ENCODE measurements at places on chromosomes 16 and 17.

- no peak for DNase-seq
Measured at GRCh38 chr16:5025171-5025632, 8.5 kb downstream of the NAGPA start.

- no peak for DNase-seq
Measured at GRCh38 chr17:28407974-28408306, 1.9 kb upstream of the SLC46A1 start.

DNA sequence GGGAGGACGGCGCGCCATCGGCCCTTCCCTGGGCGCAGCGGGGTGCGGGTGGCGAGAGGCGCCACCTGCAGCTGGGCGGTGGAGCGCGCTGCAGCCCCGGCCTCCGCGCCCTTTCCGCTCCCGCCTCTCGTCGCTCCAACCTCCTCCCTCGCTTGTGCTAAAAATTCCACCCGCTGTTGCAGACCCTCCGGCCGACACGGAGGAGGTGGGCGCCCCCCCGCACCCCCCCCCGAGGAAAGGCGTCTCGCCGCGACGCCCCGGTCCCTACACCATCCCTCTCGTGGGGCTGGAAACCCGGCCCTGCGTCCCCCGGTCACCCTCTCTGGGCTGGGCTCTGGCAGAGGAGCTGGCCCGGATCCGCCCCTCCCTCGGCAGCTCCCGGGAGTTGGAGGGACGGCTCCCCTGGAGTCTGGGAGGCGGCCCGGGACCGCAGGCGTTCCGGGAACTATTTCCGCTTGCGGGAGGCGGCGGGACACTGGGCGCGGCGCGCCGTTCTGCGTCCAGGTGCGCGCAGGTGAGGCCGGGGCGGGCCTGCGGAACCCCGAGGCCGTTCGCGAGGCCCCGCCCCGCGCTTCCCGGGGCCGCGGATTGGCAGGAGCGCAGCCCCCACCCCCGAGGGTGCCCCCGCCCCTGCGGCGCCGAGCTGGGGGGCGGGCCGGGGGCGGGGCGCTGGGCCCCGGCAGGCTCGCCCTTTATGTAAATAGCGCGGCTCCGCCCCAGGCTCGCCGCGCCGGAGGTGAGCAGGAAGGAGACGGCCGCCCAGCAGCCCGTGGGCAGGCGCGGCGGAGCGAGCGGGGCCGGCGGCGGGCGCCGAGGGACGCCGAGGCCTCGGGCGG, at the start of gene LLGL2:
TSS of gene LLGL2 (plus strand) at position 728 of the 836 bp plus-strand sequence. CDS start 17,730 bp downstream, outside the sequence.
- peak; percentile 78 for DNase-seq

GRCh38 chr17:47301161-47301560, 22.6 kb upstream of the EFCAB13 start:
- DNase-seq = no peak

GRCh38 chr17:17269926-17270773, 10.9 kb downstream of the COPS3 start:
- DNase-seq = no peak

DNA sequence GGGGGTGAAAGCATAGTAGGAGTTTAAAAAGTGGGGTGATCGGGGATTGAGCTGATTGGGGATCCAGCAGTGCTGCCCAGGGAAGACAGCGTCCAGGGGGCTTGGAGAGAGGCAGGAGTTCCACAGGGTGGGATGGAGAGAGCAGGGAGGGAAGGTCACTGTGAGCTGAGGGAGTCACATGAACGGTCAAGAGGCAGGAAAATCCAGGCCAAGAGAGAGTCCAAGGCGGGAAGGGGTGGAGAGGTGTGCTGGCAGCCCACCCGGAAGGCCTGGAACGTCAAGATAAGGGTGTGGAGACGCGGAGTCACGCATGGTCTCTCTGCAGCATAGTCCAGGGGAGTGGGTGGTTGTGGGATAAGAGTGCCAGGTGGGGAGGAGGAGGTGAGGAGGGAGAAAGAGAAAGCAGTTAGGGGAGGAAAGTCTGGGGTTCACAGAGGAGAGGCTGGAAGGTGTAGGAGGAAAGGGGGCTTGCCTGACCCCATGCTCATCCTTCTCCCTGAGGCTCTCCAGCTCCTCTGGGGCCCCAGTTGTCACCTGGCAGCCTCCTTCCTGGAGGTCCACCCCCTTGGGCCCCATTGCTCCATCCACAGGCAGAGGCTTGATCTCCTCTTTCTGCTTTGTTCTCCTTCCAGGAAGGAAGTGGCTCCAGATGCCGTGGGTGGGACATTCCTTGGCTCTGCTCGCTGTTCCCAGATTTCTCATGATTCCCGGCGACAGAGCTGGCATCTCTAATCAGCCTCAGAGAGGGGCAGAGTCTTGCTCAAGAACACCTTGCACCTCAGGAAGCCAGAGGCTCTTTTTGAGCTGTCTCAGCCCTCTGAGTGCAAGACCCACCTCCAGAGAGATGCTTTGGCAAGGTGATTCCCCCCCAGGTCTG, 28.7 kb downstream of the CCR7 start:
- DNase-seq = no peak
